GM12892 (cell line): ENCODE measurements at places on chromosomes 12 and 14.

- DNase-seq, result no peak
Measured at GRCh38 chr14:52797653-52798052, 6.2 kb upstream of the GNPNAT1 start.

GRCh38 chr12:46661110-46661845 is 164.5 kb downstream of the SLC38A4 start:
- no peak for DNase-seq

DNA sequence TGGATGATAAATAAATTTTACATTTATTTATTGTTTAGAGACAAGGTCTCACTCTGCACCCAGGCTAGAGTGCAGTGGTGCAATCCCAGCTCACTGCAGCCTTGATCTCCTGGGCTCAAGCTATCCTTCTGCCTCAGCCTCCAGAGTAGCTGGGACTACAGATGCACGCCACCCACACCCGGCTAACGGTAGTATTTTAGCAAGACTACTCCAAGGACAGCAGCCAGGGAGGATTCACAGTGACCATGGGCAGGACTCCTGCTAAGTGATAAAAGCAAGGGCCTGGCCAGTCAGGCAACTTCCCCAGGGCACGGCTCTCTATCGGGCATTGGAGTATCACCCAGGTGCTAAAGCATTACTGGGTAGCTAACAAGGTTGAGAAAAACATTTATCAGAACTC is 55.4 kb downstream of the ARL6IP4 start:
- DNase-seq, result no peak

GRCh38 chr12:9050521-9051157 is 61.3 kb downstream of the KLRG1 start:
- DNase-seq, result no peak

DNA sequence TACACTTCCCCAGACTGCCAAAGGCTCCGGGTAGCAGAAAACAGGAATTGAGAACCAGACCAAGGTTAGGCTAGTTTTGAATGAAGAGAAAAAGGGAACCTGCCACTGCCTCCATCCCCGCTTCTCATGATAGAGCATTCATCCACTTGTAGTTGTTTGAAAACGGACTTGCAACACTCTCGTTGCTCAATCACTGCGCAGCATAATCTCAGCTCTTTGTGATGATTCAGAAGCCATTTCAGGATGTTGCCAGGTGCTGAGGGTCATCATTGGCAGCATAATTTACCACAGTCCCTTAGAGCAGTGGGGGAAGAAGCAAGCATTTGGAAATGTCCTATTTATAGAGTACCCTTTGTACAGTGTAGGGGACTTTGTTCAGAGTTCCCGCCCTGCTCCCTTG is 25.6 kb downstream of the KCNK13 start:
- DNase-seq, result no peak

DNA sequence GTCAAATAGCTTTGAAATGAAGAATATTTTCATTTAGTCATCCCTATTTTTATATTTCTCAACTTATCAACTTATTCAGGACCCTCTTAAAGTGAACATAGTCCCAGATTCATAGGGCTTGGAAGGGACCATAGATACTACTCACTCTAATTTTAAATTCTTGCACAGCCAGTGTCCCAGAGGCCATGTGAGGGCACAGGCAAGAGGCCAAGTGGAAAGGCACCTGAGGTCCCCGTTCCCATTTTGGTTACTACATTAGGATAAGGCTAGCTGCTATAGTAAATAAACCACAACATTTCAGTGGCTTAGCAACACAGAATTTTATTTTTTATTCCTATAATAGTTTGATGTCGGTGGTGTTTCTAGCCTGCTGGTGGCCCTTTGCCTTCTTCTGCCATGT is 227.8 kb downstream of the SPTSSA start:
- DNase-seq, result no peak

GRCh38 chr14:89565607-89566006 is 148.6 kb upstream of the FOXN3 start:
- DNase-seq, result no peak

- DNase-seq, result no peak
Measured at GRCh38 chr12:77347017-77347416, 281.6 kb upstream of the E2F7 start.

DNA sequence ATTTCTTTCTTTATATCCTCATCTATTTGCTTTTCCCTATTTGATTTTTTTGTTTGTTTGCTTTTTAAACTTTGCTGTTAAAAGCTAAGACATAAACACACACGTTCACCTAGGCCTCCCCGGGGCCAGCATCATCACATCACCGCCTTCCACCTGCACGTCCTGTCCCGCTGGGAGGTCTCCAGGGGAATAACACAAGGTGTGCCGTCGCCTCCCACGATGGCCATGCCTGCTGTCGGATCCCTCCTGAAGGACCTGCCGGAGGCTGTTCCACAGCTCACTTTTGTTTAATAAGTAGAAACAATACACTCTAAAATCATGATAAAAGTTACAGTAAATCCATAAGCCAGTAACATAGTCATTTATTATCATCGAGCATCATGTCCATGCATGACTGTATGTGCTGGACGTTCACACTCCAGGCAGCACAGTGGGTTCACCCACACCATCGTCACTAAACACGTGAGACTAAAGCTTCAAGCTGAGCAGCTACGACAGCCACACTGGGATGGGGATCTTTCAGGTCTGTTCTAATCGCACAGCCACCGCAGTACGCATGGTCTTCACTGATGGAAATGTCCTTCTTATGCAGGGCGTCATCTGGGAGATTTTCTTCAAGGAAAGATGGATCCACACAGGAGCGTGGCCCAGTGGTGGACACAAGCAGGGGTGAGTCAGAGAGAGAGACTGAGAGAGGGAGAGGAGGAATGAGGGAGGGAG is 3.6 kb downstream of the RIMBP2 start:
- DNase-seq, result no peak

- DNase-seq, result no peak
Measured at GRCh38 chr12:65308006-65308405, 29.5 kb downstream of the MSRB3 start.

DNA sequence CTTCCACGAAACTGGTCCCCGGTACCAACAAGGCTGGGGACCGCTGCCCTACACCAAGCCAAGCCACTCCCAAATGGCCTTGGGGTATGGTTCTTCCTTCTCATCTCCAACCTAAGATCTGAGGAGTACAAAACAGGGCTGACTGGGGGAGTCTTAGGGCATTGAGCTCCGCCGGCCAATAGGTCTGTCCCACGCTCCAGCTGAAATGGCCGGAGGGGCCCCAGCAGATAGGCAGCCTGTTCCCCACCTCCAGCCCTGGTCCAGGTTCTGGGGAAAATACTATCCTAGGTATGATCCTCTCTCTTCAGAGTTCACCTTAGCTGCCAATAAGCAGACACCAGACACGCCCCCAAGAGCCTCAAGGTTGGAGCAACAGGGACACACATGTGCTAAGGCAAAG is 90.2 kb downstream of the ACTN1 start:
- DNase-seq, result no peak

- no peak for DNase-seq
Measured at GRCh38 chr12:75876832-75877762, 154.5 kb downstream of the PHLDA1 start.

DNA sequence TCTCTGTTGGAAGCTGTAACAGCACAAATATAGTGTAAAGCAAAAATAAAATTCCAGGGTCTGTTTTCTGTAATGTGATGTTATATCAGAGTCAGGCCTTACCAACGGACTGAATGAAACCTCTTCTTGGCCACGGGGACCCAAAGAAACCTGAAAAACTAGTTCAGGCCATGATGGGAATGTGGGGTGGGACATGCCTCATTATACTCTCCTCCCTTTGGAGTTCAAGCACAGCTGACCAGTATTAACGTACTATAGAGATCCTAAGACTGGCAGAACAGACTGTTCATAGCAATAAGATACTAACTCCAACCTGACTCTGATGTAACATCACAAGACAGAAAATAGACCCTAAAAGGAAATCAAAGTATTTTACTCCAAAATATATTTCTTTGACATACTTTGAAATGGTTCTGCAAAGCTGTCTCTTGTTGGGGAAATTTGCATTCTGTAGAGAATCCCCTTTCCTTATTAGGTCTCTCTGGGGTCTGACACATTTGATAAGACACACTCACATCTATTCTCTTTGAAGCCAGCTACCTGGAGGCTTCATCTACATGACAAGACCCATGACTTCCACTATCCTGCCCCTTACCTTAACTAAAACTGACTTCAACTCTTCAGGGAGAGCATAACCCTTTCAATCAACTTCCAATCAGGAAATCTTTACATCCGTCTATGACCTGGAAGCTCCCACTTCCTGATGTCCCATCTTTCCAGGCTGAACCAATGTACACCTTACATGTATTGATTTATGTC is 444.6 kb downstream of the SOX5 start:
- no peak for DNase-seq

DNA sequence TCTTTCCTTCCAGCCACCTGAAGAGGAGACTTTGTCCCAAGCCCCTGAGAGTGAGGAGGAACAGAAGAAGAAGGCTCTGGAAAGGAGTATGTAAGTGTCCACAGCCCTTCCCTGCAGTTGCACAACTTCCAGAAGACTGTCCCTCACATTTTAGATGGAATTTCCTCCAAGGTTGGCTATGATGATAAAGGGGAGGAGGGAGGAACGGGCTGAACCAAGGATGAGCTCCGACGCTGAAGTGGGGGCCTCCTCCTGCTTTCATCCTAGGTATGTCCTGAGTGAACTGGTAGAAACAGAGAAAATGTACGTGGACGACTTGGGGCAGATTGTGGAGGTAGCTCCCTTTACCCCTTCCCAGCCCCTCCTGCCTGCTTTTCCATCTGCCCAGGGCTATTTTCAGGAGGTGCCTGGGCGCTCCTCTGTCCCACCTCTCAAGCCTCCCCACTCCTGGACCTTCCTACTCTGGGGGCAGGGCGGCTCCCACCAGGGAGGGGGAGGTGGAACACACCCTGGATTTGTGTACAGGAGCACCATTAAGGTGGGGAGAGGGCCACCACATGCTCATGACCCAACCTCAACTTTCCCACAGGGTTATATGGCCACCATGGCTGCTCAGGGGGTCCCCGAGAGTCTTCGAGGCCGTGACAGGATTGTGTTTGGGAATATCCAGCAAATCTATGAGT is 2.3 kb downstream of the ARHGEF25 start:
- DNase-seq, result no peak

DNA sequence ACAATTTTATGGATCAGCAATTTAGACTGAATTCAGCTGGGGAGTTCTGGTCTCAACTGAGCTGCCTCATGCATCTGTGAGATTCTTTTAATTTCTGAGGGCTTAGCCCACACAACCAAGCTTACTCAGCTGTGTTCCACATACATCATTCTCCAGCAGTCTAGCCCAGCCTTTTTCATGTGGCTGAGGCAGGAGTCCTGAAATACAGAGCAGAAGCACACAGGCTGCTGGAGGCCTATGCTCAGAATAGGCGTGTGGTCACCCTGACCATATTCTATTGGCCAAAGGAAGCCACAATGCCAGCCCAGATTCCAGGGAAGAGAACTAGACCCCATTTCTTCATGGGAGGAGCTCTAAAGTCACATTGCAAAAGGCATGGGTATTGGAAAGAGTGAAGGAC is 72.3 kb upstream of the DHRS4 start:
- no peak for DNase-seq

GRCh38 chr12:26795910-26796309 is 37.1 kb downstream of the ITPR2 start:
- DNase-seq, result no peak

- no peak for DNase-seq
Measured at GRCh38 chr12:89750389-89751351, 42.0 kb upstream of the ATP2B1 start.

GRCh38 chr12:66453120-66453519 is 150.8 kb downstream of the HELB start:
- no peak for DNase-seq

DNA sequence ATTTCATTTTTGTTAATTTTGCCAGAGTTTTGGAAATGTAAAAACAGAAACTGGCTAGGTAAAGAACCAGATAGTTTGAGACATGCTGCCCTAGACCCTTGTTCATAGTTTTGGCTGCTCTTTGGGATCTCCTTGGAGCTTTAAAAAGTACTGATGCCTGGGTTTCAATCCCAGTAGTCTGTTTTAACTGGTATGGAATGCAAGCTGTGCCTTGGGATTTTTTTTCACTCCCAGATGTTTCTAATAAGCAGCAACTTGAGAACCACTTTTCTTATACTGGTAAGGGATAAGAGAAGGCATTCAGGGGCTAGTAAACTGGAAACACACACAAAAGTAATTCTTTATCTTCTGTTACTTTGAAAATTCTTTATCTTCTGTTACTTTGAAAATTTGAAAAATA is 18.8 kb downstream of the SLC35F4 start:
- no peak for DNase-seq

DNA sequence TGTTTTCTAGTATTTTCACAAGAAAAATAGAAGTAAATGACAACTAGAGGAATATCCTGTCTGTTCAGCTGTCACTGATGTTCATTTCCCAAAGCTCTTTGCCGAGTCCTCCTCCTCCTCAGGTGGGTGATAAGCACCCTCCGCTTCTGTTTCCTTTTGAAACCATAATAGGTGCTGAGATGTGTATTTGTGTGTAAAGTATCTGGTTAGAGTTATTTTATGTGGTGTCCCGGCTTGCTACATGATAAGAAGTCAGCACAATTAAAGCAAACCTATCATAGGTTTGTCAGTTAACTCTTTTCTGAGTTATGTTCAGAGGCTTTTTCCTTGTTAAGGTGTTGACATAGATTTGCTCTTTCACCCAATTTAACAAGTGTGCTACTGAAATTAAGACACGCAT is 82.4 kb downstream of the PIWIL1 start:
- DNase-seq, result no peak

- no peak for DNase-seq
Measured at GRCh38 chr12:42296503-42297109, 29.3 kb downstream of the ZCRB1 start.

- peak; percentile 14 for DNase-seq
Measured at GRCh38 chr12:122866379-122866778, 29.5 kb downstream of the VPS37B start.

- no peak for DNase-seq
Measured at GRCh38 chr12:109949089-109949488, 47.1 kb downstream of the GIT2 start.

DNA sequence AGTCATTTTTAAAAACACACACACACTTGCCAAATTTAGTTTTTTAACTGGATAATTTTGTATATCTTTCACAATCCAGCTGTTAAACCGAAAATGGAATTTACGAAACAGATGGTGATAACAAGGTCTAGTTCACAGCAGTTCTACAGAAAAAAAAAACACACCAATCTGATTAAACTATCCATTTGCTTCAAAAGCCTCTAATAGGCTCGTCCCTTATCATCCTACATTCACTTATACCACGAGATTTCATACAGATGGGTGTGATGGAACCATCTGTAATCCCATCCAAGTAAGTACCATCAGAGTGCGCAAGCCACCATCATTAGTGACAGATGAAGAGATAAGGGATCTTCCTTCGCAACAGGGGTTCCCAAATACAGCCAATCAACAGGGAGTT is 20.1 kb downstream of the GCH1 start:
- no peak for DNase-seq

DNA sequence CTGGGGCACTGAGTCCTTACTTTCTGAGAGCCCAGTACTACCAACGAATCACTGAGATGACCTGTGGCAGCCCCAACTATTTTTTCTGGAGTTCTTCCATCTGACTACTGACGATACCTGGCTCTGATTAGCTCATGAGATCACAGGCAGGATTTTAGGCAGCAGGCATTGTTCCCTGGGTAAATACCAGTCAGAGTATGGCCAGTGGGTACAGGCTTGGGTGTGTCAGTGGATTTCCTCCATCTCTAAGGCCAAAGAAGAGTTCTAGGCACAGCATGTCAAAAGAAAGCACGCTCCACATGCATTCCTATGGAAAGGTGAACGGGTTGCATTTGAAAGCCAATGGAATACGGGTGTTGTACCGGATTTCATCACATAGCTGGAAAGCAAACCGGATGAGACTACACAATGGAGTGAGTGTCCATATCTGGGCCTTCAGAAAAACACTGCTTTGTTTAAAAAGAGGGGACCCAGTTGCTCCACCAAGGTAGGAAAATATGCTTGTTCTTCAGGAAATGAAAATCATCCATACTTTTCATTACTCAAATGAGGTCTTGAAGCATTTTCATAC is 55.0 kb downstream of the PAX9 start:
- no peak for DNase-seq
